Bronchial epithelial cell (primary cell): ENCODE measurements at places on chromosomes 1 and 21. TPM values are rescaled to one million over a fixed set of nuclear protein-coding genes. Genes with fewer than 3 reads are reported as not detected.

The NCMAP gene
- 0.13 TPM in 1 of 2 replicates, not detected in the other for total RNA-seq

The PALMD gene
- total RNA-seq, result 1.3 and 4.7 TPM in 2 replicates

The TTC22 gene
- total RNA-seq, result 7.4 and 12.5 TPM in 2 replicates

The MTF1 gene
- total RNA-seq, result 3.7 and 5.6 TPM in 2 replicates

The NBPF10 gene
- 1.3 and 2.4 TPM in 2 replicates for total RNA-seq
